ENCODE measurements at places on chromosomes 4 and X. TPM values are rescaled to one million over a fixed set of nuclear protein-coding genes. Genes with fewer than 3 reads are reported as not detected.

DNA sequence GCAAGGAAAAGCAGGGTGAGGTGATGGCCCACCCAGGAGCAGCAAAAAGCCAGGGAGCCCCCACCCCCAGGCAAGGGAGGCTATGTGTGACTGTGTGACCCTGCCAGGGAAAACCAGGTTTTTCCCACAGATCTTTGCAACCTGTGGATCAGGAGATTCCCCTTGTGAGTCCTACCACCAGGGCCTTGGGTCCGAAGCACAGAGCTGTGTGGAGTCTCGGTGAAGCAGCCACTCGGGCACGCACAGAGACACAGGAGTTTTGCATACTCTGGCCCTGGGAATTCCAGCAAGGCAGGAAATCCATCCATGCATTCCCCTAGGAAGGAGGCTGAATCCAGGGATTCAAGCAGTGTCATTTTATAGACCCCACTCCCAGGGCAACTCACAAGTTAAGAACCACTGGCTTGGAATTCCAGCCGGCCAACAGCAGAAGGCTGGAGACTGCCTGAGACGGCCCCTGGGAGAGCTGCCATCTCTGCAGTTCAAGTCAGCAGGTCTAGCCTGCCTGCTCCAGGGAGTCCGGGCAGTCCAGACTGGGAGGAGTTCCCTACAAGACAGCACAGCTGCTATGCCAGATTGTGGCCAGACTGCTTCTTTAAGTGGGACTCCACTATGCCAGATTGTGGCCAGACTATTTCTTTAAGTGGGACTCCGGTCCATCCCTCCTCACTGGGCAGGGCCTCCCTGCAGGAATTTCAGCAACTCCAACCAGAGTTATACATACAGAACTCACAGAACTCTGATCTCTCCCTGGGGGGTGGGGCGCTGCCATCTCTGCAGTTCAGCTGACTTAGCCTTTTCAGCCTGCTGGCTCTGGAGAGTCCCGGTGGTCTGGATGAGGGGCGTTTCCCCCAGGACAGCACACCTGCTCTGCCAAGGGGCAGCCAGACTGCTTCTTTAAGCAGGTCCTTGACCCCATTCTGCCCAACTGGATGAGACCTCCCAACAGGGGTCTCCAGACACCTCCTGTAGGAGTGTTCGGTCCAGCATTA, 85.1 kb upstream of the ADAD1 start:
- DNase-seq, result no peak

IQCM gene
- 0.52 TPM for total RNA-seq

DNA sequence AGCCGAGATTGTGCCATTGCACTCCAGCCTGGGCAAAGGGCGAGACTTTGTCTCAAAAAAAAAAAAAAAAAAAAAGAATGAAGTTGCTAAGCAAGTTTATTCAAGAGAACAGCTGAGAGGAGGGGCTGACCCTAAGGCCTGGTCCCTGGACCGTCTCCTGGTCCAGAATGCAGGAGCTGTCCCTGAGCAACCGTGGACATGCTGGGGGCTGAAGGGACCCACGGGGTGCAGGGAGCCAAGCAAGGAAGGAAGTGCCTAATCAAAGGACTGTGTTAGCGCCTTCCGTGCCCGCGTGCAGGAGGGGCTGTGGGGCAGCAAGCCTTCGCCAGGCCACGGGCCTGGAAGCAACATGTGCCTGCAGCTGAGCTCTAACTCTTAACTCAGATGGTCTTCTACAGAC, 39.1 kb upstream of the CDKN2AIP start:
- no peak for DNase-seq

DNA sequence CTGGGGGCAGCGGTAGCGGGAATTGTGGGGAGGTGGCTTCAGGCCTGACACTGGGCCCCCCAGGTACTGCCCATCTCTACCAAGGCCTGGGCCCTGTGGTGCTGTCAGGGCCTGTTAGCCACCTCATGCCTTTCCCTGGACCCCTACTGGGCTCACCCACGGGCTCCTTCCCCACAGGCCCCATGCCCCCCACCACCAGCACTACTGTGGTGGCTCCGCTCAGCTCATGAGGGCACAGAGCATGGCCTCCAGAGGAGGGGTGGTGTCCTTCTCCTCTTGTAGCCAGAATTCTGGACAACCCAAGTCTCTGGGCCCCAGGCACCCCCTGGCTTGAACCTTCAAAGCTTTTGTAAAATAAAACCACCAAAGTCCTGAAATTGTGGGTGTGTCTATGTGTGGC, 7.5 kb downstream of the GATA1 start:
- DNase-seq, result no peak

ADGRL3 gene
- 1.4 TPM for total RNA-seq

XG gene
- total RNA-seq, result not detected

GRCh38 chrX:136710325-136710951, 62.5 kb downstream of the CD40LG start:
- DNase-seq, result no peak

SLC49A3 gene
- total RNA-seq, result not detected

GAGE12E gene
- total RNA-seq, result not detected

- DNase-seq, result no peak
These were observed 69.8 kb upstream of the BMP2K start for GRCh38 chr4:78706302-78706701.

DNA sequence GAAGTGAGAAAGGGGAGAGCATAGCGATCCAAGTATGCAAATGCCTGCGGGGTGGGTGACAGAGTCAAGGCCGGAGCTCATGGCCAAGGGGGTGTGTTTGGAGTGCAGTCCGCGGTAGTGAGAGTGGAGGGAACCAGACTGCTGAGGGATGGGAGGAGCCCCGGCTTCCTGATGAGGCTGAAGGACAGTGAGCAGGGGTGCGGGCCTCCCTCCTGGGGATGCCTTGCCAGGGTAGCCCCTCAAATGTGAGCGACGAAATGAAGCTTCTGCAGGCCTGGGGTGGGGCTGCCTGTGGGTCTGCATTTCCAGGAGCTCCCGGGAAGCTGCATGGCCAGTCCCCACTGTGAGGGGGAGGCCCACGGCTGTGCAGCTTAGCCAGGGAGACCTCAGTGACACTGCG, 45.0 kb downstream of the PSAPL1 start:
- no peak for DNase-seq

PSAPL1 gene
- total RNA-seq, result not detected

GRCh38 chrX:145524931-145525330, 277.6 kb downstream of the SPANXN1 start:
- DNase-seq, result no peak

DNA sequence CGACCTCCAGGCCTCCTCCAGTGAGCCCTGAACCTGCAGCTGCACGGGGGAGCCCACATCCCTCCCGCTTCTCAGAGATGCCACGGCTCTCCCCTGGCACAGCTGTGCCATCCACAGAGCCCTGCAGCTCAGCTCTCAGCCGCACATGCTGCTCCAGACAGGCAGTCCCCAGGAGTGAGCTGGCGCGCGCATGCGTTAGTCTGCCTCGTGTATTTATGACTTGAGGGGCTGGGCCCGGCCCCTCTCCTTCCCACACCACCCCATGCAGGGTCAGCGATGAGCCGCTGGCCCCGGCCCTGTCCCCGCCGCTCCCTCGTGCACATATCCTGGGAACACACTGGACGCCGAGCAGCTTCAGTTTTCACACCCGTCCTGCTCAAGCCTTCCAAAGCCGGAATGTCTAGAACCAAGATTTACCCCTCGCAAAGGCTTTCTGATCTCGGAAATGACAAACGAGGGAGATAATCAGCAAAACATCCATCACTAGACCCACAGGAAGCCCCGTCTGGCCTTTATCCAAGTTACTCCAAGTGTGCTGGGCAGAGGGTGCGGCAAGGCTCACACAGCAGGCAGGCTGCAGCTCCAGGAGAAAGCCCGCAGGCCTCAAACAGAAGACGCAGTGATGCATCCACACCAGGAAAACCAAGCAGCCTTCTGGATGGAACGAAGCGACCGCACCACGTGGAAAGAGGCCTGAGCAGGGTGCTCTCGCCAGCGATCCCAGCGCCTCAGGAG, 24.3 kb downstream of the GAK start:
- no peak for DNase-seq

MAGEA11 gene
- not detected for total RNA-seq

GPR82 gene
- not detected for total RNA-seq

EVC2 gene
- not detected for total RNA-seq

TENM3 gene
- 13.8 TPM for total RNA-seq

- DNase-seq, result no peak
These were observed 472.4 kb upstream of the HS3ST1 start for GRCh38 chr4:11901089-11901488.

GRCh38 chr4:114062499-114062898, 83.1 kb upstream of the ARSJ start:
- DNase-seq, result no peak

GRCh38 chr4:48015678-48016077, 803 bp downstream of the CNGA1 start:
- no peak for DNase-seq

DNA sequence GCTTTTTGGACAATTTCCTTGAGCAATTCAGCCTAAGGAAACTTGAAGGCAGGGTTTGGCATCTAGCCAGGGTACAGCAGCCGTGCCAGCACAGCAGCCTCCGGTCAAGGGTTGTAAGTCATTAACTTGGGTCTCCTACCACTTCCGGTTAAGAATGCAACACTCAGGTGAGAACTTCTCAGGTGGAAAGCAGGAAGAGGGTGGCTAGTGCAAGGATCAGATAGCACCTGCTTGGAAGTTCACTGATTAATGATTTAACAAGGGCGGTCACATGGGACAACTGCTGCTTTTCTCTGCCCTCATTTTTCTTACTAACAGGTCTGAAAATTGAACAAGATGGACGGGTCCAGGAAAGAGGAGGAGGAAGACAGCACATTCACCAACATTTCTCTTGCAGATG, 30.1 kb upstream of the SCOC start:
- no peak for DNase-seq

DNA sequence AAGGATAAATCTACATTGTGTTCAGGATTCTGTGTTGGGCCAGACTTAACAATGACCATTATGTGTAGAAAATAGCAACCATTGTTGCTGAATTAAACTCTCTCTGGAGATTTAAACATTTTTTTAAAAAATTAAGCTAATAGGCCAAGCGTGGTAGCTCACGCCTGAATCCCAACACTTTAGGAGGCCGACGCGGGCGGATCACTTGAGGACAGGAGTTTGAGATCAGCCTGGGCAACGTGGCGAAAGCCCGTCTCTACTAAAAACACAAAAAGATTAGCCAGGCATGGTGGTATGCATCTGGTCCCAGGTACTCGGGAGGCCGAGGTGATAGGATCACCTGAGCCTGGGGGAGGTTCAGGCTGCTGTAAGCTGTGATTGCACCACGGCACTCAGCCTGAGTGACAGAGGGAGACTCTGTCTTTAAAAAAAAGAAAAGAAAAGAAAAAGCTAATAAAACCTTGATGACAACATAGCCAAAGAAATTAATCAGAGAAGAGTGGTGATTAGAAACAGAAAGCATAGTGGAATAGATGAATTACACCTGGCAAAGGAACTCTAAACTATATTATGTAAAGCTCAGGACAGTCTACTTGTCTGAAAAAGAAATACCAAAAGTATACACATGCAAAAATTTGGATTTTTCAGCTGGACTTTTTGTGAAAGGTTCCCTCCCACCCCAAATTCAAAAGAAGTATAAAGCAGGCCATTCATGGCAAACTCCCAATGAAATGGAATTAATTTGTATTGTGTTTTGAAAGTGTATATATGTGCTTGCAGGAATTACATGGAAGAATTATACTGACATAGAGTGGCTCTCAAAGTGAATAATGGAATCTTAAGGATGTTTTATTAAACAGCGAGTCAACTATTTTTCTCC, 21.9 kb downstream of the PLS3 start:
- DNase-seq, result no peak

CTAG2 gene
- not detected for total RNA-seq

ANXA10 gene
- total RNA-seq, result 2.5 TPM

DNA sequence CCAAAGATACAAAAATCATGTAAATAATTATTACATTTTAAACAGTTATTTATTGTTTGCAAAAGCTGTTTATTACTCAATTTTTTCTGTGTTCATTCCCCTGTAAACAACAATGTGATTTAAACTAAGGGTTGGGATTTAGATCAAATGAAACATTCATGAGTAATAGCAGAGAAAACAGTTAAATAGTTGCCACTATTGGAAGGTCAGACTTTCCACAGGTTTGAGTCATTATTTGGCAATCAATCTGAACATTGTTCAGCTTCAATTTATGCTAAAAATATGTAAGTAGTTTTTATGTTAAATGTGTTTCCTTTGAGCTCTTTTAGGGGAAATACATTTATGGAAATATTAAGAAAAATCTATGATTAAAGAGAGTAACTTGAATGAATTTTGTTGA, 144.9 kb downstream of the STIM2 start:
- no peak for DNase-seq

- DNase-seq, result no peak
These were observed 7.8 kb upstream of the RNF128 start for GRCh38 chrX:106718709-106719108.

DNA sequence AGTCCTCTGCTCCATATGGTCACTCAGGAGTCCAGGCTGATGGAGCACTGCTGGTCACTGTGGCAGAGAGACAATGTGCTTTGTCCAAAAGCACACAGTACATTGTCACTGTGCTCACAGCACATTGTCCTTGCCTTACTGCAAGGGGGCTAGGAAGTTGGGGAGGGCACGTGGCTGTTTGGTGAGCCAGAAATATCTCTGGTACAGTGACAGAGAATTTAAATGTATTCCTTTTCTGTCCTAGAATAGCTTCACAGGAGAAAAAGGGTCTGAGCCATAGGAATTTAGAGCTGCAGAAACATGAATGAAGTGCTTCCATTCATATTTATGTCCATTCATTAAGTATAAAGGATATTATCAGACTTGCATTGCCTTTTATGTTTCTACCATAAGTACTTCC, 110.8 kb upstream of the TRIM2 start:
- DNase-seq, result no peak

GRCh38 chr4:176340871-176341685, 21.3 kb downstream of the SPCS3 start:
- peak; percentile 19 for DNase-seq

RNF212 gene
- 13.3 TPM for total RNA-seq

GRCh38 chr4:103099691-103100392, at the start of gene BDH2:
Gene BDH2 (minus strand): TSS chr4:103099834. CDS start chr4:103096254, 3,580 bp downstream.
- DNase-seq, result peak; percentile 81

GRCh38 chrX:40449396-40449795, 131.4 kb upstream of the ATP6AP2 start:
- DNase-seq, result no peak

DNA sequence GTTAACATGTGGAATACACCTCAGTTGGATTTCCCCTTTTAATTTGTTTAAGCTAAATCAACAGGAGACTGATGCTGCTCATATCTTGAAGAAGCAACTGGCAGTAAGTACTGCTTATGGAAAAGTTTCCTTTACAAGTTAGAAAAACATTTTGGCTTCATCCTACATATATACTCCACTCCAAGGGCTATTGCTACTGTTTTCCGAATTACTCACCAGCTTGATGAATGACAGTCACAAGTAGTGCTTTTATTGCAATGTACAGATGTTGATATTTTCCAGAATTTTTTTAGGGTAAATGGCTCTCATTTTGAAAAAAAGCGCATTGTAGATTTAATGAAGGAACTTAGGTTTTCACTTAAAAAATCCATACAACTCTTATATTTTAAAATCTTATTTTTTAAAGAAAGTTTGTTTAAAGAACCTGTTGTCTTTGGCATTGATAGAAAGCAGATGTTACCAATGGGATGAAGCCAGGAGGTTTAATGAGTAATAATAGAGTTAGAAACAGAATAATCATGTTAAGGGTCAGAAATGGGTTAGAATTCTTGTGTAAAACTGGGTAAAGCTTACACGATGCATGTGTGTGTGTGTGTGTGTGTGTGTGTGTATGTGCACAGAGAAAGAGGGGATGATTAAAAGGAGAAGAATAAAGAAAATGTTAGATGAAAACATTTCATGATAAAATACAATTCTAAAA, 272.9 kb downstream of the CFAP299 start:
- DNase-seq, result no peak

Measured in NCI-H460 (cell line).